ENCODE measurements at places on chromosomes 12 and 14.

DNA sequence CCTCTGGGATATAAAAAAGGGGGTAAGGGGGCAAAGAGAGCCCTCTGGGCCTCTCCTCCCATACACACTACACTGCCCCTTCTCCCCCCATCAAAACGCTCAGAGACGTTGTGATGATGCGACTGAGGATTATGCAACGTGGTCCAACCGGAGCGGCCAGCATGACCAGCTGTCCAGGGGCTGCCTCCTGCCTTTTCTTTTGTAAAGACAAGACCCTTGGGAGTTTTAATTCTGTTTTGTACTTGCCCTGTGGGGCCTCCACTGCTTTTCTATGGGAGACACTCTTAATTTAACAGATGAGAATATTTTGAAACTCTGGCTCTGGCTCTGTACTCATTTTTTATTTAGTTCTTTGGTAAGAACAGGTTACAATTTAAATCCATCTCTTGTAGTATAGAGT lies 7.2 kb downstream of the MBD6 start:
- no peak for DNase-seq

DNA sequence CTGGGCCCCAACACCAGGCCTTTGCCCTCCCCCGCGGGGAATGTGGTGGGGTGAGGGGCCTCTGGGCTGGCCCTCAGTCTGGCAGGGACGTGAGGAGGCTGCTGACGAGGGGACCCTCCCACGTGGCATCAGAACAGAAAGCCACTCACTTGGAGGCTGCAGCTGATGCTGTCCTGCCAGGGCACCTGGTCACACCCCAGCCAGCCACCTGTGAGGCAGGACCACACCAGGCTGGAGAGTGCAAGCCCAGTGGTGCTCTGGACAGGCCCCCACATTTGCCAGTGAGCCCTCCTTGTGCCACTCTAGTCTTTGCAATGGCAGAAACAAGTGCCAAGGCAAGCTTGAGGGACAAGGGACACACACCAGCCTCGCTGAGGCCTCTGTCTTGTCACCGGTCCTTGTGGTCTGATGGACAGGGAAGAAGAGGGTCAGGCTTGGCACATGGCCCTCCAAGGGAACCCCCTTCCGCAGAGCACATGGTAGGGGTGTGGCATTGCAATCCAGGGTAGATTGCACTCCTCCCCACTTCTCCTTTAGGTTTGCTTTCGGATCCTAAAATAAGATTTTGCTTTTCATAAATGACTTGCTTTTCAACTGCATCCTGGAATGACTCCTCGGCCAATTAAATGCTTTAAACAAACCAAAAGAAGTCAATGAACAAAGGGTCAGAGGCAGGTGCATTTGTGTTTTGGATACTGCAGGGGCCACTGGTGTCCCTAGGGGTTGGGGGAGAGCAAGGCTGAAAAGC lies 53.7 kb downstream of the CCDC88C start:
- DNase-seq: no peak

GRCh38 chr14:100173353-100173752 lies 13.9 kb upstream of the DEGS2 start:
- DNase-seq: no peak

GRCh38 chr14:61928300-61928699 lies 166.1 kb downstream of the SNAPC1 start:
- DNase-seq: no peak

- peak; percentile 81 for DNase-seq
Measured at GRCh38 chr14:52338051-52338681, 24.1 kb downstream of the PTGER2 start.

DNA sequence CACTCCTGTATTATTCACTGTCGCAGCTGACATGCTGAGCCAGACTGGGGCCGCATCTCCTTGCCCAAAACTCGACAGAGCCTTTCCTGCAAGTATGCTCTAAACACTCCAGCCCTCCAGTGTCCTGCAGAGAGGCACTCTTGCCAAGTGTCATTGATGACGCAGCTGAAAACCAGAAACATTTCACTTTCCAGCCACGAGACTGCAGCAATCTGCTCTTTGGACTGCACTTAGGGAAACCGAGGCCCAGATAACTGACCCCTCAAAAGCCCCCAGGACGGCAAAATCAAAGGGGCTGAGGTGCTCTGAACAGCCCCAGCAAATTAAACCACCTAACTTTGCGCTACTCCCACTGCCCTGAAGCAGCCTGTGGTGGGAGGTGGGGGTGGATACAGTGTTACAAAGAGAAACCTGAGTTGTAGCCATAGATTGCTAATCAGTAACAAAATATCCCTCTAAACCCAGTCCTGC lies 2.6 kb downstream of the CCDC85C start:
- peak; percentile 52 for DNase-seq

GRCh38 chr12:45660330-45660729 lies 69.2 kb upstream of the ARID2 start:
- peak; percentile 48 for DNase-seq

GRCh38 chr14:81449114-81449513 lies 49.0 kb upstream of the STON2 start:
- no peak for DNase-seq

- peak; percentile 99 for DNase-seq
Measured at GRCh38 chr14:31263485-31264133, 56.0 kb upstream of the HECTD1 start.

DNA sequence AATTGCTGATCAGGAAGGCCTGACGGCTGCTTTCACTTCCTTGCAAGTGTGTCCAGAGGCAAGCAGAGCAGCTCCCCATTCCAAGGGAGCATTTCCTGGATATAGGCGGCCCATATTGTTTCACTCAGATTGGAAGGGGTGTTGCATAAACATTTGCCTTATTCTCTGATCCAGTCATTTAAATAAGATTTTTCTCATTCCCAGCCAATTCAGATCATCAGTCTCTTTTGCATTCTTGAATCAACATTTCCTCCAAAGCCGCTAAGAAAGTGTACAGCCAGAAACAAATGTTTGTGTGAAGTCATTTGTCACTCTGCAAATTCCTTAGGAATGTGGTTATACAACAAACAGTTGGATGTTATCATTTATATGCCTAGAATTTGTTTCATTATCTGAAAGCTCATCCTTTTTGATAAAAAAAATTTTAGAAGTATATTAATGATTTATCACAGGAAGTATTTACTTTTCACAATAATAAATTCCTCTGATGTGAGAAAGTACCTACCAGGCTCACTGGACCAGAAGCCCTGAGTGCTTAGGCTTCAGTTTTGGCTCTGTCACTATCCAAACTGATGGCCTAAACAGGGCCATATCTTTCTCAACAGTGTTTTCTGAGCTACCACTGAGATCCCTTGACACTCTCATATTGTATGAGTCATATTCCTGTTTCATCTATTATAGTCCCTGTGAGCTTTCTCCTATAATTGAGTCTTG lies 379.6 kb downstream of the CCDC91 start:
- peak; percentile 93 for DNase-seq

- DNase-seq: no peak
Measured at GRCh38 chr12:119990382-119990874, 1.4 kb downstream of the BICDL1 start.

GRCh38 chr12:106033161-106033675 lies 105.5 kb downstream of the NUAK1 start:
- no peak for DNase-seq

DNA sequence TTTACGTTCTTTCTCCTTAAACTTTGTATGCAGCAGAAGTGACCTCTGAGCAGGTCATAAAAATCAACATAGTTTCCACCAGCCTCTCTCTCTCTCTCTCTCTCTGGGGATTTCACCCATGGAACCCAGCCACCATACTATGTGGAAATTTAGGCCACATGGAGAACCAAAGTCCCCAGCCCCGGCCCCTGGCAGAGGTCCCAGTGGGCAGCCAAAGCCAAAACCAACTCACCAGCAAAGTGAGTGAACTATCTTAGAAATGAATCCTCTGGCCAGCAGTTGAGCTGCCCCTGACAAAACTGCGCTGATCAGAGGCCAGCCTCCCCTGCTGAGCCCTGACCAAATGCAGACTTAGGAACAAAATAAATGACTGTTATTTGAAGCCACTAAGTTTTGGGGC lies 9.2 kb downstream of the DUSP6 start:
- peak; percentile 15 for DNase-seq

DNA sequence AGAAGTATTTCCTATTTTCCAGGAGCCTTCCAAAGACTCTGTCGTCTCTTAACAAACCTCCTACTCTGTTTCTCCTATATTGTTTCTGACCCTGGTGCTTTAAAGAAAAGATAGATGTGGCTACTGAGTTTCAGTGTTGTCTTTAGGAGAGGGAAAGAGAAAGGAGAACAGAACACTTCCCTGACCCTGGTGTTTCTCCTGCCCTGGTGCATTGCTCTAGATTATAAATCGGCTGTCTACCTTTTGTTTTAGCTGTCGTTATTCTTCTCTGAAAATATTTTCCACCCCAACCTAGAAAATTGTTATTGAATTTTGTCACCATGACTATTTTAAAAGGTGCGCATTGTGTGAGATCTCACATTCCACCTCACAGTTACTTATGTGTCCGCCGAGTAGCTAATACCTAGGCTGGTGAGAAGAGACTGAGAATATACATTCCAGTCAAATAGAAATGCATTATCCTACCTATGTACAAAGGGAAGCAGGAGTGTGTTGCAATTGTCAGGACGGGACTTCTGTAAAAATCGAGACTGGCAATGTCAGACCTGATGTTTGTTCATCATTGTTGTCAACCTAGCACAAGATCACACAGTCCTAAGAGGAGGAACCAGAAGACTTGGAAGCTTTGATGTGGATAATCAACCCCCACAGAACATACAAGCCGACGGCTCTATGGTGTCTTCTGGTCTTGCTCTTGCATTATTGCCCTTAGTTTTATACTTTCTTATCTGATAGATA lies 108.7 kb upstream of the SLC38A4 start:
- no peak for DNase-seq

GRCh38 chr12:118373616-118374015 lies 909 bp upstream of the TAOK3 start:
- no peak for DNase-seq
